Stimulated activated CD4-positive, alpha-beta T cell treated with anti-CD3 and anti-CD28 coated beads, Interleukin-15, amount 100 ng/mL, for 24 hours (primary cell): ENCODE measurements at places on chromosomes 2 and 18.

GRCh38 chr2:118644190-118644589, 203.3 kb downstream of the EN1 start:
- DNase-seq = no peak

- no peak for DNase-seq
Observed at GRCh38 chr18:57249883-57250282, 102.5 kb upstream of the ST8SIA3 start.

GRCh38 chr2:10665833-10666232, 23.9 kb downstream of the NOL10 start:
- DNase-seq = no peak

- no peak for DNase-seq
Observed at GRCh38 chr2:223081789-223082188, 29.8 kb downstream of the KCNE4 start.

DNA sequence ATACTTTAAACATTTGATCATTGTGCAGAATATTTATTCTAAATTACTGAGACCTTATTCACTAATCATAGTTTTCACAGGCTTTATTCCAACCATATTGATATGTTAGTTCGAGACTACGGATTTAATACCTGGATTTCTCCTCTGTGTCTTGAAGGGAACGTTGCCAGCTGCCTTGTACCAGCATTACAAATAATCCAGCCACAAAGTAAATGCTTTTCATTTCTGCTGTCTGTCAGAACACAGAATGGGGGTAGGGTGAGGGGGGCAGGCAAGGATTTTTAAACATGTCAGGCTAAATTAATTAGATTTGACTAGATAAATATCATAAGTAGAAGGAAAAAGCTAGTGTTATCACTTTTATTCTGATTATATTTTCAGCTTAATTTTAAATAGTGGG, 3.1 kb downstream of the GCG start:
- DNase-seq = no peak

GRCh38 chr2:17754773-17755425, 961 bp downstream of the GEN1 start:
- DNase-seq = no peak

DNA sequence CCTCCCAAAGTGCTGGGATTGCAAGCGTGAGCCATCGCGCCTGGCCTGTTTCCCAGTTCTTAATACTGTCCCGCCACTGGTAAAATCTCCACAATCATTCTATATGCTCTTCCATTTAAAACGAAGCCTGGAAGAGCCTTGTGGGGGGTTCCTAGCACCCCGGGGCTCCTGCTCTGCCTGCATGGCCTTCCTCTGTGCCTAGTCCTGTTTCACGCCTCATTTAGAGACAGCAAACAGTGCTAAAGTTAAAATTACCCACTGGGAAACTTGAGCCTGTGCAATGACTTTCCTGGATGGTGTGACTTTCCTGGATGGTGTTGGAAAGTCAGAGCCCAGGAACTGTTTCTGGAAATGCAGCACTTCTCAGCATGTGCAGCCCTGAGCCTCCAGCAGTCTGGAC, 55.0 kb downstream of the INPP5D start:
- DNase-seq = no peak

- DNase-seq = no peak
Observed at GRCh38 chr2:98693477-98693876, 37.5 kb downstream of the MGAT4A start.

GRCh38 chr2:15731213-15731888, 139.7 kb downstream of the DDX1 start:
- DNase-seq = no peak

GRCh38 chr2:237413777-237414661, at the start of gene COL6A3:
Gene COL6A3, minus strand, starts transcription at chr2:237414164. Its CDS starts 17,347 bp downstream, at chr2:237396817.
- no peak for DNase-seq

- DNase-seq = no peak
Observed at GRCh38 chr2:201203916-201204654, 21.1 kb downstream of the CASP10 start.

- DNase-seq = no peak
Observed at GRCh38 chr2:23420840-23421476, 36.0 kb downstream of the KLHL29 start.

GRCh38 chr2:161870401-161870930, 203.5 kb downstream of the DPP4 start:
- no peak for DNase-seq

GRCh38 chr2:212173756-212174510, 364.7 kb downstream of the ERBB4 start:
- no peak for DNase-seq

DNA sequence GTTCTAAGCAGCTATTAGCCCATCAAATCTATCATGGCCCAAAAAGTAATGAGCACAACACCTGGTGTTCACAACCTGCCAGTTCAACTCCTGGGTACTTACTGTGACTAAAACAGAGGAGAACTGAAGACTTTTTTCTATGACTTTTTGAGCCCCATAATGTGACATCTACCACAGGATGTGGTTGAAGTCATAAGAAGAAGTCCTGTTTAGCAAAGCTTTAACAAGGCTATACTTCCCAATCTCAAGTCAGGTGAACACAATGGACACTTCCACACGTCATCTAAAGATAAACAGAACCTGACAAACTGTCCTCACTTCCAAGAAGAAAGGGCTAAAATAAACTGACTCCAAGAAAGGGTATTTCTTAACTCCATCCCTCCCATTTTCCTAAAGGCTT, 138.8 kb downstream of the ATAD2B start:
- no peak for DNase-seq

DNA sequence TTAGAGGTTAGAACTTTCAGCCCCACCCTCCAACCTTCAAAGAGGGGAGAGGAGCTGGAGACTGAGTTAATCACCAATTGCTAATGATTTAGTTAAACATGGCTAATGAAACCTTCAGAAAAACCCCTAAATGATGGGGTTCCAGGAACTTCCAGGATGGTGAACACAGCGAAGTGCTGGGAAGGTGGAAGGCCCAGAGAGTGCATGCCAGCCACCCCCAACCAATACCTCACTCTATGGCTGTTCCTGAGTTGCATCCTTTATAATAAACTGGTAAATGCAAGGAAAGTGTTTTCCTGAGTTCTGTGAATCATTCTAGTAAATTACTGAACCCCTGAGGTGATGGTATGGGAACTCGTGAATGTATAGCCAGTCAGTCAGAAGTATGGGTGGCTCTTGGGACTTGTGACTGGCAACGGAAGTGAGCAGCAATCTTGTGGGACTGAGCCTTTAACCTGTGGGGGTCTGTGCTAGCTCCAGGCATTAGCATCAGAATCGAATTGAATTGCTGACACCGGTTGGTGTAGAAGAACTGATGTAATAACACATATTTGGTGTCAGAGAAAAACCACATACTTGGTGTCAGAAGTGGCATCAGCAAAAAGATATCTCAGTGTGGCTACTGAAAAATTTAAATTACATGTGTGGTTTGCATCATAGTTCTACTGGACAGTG, 37.4 kb downstream of the NPHP1 start:
- no peak for DNase-seq

DNA sequence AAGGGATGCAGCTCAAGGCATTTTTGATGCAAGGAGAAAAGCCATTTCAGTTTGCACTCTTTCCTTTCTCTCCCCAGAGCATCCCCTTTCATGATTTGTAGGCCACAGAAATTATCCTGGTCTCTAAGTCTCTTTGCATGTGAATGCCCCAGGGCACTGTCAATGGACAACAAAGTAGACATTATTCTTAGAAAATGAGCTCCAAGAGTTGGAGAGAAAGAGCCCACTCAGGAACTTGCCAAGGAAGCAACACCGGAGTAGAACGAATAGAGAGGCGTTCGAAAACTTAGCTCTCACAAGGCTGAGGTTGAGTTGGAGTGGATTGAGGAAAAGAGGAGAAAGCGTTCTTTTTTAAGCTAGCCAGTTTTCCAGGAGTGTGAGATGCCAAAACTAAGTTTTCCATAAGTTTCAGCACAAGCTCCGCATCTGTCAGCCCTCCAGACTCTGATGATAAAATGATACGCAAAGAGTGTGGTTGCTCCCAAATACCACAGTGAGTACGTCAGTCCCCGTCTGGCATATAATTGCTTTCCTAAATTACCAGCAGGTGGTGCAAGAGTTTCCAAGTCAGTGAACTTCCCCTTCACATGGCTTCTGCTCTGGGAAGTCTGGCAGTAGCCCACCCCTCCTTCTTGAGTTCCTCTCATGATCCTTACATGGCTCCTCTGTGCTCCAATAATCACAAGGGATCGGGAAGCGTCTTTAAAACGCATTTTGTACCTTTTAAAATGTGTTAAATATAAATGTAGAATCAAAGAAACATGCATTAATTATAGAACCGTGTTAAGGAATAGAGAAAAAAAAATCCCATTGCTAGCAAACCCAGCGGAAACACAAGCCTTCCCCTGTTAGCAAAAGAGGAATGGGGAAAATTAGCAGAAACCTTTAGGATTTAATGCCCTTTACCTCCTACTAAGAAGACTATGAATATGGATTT, 1060.6 kb upstream of the FANCL start:
- DNase-seq = peak; percentile 8

DNA sequence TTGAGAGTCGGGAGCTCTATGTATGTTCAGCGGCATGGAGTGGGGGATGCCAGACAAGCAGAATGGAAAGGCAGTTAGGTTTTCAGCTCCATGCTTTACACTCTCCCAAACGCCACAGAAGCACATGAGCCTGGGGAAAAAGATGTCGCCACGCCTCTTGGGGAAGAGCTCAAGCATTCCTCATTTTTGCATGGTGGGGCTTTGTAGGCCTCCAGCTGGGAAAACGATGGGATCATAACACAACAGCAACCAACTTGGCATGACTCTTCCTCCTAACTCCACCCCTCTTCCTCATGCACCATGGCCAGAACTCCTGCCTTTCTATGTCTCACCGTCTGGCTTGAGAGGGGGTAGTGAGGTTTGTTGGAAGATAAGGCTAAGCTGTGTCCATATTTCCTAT, 102.6 kb downstream of the PAX3 start:
- no peak for DNase-seq

DNA sequence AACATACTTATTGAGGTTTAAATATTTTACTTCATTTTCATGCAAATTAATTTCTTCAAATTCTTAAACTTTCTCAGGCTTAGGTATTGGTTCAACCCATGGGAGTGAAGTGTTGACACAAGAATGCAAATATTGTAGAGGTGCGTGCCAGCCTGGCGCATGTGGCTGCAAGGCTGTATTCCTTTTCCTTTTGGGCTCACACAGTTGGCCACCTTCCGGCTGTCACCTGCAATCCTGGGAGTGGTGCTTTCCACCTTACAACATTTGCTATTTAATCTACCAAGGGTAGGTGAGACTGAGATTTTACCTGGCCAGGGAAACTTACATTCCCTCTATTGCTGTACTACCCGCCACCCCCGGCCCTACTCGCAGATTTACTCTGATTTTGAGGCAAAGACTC, 141.1 kb downstream of the DCC start:
- DNase-seq = no peak

DNA sequence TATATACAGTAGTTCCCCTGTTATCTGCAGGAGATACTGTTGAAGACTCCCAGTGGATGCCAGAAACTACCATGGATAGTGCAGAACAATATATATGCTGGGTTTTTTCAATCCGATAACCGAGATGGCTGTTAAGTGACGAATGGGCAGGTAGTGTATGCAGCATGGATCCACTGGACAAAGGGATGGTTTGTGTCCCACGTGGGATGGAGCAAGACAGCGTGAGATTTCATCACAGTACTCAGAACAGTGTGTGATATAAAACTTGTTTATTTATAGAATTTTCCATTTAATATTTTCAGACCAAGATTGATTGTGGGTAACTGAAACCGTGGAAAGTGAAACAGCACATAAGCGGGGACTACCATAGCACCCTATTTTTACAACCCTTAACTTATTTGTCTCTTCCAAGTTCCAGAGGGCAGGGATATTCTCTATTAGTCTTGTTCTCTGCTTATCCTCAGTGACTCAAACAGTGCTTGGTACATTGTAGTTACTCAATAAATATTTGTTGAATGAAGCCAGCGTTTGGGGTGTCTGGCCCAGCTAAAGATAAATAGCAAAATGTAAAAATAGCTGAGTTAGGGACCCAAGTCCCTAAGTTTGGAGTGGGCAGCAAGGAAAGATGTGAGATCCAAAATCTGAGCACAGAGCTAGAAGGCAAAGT, 50.0 kb downstream of the RHBDD1 start:
- DNase-seq = no peak

DNA sequence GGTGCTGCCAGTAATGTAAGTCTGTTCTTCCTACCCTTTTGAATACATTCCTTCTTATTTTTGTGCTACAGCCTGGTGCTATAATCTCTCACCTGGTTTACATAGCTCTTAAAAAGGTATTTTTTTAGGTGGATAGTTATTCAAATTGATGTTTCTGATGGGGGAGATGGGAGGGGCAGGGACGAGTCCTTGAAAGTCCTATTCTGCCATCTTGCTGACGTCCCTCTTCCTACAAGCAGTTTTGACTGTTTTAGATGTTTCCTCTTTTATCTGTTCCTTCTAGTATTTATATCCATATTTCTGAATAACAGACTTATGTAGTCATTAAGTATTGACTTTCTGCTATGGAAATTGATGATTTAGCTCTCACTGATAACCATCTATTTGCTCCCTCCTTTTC, 256.4 kb downstream of the KIAA1328 start:
- DNase-seq = no peak

- peak; percentile 65 for DNase-seq
Observed at GRCh38 chr2:230956827-230957755, 32.0 kb upstream of the GPR55 start.

GRCh38 chr2:5691221-5691984, 781 bp upstream of the SOX11 start:
- DNase-seq = no peak

- DNase-seq = no peak
Observed at GRCh38 chr18:59799383-59800015, 100.3 kb upstream of the PMAIP1 start.

GRCh38 chr2:208984376-208985090, 439.3 kb upstream of the MAP2 start:
- no peak for DNase-seq

GRCh38 chr2:233058717-233059546, 1.2 kb upstream of the INPP5D start:
- no peak for DNase-seq

- DNase-seq = no peak
Observed at GRCh38 chr2:216317831-216318520, 54.3 kb downstream of the MARCHF4 start.

DNA sequence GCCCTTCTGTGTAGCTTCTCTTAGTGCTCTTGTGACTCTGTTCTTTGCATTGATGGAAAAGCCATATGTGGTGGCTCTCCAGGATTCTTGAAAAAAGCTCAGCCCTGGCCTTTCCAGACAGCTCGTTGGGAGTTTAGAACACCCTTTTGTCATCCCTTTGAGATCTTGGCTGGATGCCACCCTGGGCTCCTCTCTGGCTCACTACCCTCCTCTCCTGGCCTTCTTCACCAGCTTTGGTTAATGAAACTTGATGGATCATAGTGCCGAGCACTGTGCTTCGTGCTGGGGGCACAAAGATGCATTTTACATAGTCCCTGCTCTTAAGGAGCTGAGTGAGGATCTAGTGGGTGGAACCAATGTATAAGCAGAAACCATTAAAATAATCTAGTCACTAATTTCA, 15.6 kb upstream of the FHOD3 start:
- DNase-seq = no peak

GRCh38 chr18:63975628-63976027, 5.7 kb downstream of the SERPINB8 start:
- DNase-seq = no peak

- no peak for DNase-seq
Observed at GRCh38 chr2:100855606-100856005, 35.7 kb downstream of the NPAS2 start.

- no peak for DNase-seq
Observed at GRCh38 chr18:32175265-32175664, 14.6 kb upstream of the MEP1B start.
